ENCODE measurements at places on chromosomes 1 and 21.

- no peak for DNase-seq
Observed at GRCh38 chr1:15941899-15942660, 33.8 kb downstream of the ZBTB17 start.

GRCh38 chr1:210259561-210259960 is 27.0 kb downstream of the SERTAD4 start:
- no peak for DNase-seq

- no peak for DNase-seq
Observed at GRCh38 chr1:78447086-78447485, 43.7 kb upstream of the PTGFR start.

- no peak for DNase-seq
Observed at GRCh38 chr1:109514846-109515245, 5.3 kb upstream of the AMIGO1 start.
